ENCODE measurements at places on chromosomes 1 and 21.
A peak's percentile ranks its signal among the peaks of the same experiment; 100 is the strongest.

GRCh38 chr1:40312238-40313205 is 4.6 kb downstream of the COL9A2 start:
- no peak for DNase-seq

- DNase-seq: peak; percentile 57
Measured at GRCh38 chr1:44842862-44843655, at the start of gene PTCH2. PTCH2 (minus strand) TSS chr1:44843253; CDS start chr1:44842932, 321 bp downstream.

DNA sequence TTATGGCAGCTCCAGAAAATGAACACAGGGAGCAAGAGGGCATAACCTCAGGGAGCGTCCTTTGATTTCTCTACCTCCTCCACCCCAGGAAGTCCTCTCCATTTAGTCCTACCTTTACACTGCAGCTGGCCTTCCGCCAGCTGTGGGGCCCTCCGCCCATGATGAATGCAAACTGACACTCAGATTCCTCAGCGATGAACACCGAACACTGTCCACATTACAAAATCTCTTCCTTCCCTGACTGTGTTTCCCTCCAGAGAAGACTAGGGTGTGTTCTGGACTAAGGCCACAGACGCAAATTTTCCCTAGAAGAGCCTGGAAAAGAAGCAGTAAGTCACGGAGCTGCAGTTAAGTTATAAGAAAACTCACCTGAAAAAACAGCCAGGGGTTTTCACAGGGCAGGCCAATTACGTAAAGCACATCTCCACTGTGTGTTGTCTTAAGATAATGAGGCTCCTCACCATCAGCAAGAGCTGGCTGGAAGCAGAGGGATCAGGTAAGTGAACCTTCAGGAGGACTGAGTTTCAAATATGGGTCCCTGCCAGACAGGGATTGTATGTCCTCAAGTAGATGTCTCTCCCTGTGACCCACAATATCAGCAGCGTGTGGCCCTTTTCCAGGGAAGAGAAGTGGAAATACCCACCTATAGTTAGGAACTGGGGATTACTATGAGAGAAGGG is 46.3 kb upstream of the ATP1B1 start:
- DNase-seq: peak; percentile 14

DNA sequence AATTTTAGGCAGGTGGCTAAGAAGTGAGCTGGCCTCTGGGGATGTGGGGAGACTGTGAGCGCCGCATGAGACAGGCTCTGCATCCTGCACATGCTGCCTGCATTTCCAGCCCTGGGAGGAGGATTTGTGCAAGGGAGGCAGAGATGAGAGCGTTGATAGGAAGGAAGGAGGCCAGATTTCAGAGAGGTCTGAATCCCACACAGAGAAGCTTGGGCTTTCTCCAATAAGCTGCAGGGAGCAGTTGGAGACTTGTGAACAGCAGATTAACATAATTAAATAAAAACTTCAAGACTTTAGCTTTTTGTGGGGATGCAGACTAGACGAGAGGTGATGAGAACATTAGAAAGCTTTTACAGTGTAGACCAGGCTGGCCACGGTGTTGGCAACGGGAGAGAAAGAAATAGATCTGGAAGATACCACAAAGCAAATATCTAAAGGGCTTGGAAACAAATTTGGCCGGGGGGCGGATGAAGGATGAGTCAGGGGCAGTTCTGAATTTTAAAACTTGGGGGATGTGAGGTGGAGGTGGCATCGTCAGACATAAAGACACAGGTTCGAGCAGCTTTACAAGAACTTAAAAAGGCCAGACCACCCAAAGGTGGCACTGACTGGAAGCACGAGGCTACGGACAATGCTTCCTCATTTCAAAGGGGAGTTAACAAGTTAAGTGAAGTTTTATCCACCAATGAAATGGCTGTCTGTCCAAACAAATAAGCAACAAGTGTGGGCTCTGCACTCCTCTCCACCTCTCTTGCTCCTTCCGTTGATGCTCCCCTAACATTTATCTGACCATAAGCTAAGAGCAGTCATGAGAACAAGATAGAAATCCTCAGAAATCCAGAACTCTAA is 57.0 kb downstream of the HIVEP3 start:
- DNase-seq: no peak

DNA sequence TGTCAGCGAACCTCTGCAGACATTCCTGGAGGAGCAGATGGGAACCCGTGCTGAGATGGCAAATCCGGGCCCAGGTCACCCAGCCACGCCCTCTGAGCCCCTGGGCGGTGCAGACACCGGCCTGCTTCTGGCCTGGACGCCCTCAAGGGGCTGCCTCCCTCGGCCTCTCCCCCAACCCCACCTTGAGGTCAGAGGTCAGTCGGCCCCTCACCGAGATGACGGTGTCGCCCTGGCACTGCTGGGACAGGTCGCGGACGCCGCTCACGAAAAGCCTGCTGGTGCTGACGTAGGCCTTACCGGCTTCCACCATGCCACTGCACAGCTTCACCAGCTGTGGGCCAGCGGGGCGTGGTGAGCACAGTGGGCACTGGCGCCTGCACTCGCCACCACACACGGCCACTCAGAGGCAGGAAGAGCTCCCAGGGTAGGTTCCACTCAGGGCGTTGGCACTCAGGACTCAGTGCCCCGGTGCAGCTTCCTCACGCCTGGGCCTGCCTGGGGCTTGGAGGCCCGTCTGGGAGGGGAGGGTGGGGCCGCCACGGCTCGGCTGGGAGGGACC is 4.7 kb downstream of the ACAP3 start:
- no peak for DNase-seq

DNA sequence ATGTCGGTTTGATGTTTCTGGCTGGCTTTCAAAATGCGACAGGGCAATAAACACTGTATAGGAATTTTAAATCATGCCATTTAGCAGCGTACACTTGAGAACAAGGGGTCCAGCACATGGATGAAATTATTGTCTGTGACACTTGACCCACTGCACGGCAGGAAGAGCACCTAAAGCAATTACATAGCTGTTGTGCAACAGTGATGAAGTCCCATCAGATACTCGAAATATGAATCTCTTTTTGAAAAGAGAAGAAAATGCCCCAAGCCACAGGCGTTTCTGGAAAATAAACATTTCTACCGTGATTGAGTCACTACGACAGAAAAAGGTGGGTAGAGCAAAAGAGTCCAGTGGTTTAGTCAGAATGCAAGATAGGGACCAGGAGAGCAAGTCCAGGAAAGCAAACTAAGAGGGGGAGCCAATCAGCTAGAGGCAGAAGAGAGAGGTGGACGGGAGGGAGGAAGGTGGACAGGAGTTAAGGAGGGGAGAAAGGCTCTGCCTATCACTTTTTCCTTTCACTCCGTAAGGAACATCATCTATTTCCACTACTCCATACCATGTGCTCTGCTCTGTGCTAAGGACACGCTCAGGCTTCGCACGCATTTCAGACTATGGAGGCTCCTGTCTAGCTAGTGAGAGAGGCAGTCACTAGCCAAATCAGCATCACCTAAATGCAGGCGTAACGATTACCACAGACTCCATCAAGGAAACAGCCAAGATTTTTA is 6.4 kb downstream of the DSCAM start:
- no peak for DNase-seq

DNA sequence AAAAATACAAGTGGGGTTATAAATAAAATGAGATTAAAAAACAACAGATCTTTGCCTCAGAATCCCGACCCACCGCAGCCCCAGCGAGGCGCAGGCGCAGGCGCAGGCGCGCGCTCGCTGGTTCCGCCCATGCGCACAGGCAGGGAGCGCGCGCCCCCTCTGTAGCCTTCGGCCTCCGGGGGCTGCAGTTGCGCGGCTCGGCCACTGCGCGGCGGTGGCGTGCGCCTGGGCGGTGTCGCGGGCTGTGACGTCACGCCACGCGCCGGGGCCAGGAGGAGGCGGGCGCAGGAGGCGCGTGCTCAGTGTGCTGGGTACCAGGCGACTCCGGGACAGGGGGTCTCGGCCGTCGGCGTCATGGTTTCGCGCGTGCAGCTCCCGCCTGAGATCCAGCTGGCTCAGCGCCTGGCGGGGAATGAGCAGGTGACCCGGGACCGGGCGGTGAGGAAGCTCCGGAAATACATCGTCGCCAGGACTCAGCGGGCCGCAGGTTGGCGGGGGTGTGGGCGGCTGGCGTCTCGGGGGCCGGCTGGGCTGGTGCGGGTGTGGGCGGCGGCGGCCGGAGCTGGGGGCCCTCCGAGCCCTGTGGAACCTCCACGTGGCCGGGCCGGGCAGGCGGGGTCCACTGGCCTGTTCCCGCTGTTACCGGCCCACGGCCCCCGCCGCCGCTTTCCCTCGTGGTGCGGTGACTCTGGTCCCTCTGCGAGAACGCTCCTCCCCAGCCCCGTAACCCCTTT is at the start of gene RRP1:
RRP1 (plus strand) TSS at position 302 of the 734 bp plus-strand sequence; CDS start at position 355, 53 bp downstream.
- peak; percentile 92 for DNase-seq

DNA sequence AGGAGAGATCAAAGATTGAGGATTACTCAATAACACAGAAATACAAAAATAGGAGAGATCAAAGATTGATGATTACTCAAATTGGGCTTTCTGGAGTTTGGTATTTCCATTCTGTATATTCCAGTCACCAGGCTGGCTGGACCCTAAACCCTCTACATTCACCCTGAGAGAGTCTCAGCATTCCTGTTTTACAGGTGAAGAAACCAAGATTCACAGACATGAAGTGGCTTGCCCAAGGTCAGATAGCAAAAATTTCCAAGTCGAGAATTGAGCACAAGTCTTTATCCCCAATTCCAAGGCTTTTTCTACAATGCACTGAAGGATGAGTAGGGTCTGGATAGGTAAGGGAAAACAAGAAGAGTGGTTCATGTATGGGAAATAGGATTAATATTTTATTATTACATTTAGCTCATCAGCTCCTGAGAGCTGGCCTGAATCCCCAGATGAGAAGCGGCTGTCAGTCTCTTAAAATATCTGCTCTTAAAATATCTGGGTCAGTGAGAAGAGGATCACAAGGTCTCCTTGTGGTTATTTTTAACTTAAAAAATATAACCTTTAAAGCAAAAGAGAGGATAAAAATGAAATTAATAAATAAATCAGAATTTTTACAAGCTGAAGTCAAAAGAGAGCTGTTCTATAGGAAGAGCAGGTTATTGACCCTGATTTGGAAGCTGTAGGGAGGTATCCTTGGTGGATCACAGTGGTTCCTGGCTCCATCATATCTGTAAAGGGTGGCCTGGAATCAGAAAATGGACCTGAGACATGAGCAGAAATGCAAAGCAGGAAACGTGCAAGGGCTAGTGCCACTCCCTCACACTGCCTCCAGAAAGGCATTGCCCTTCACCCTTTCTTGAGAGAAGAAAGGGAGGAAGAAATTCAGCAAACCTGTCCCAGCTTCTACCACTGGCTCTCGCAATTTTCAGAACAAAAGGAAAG is 29.1 kb upstream of the SEC16B start:
- DNase-seq: no peak

GRCh38 chr1:115652236-115652788 is 10.5 kb downstream of the VANGL1 start:
- DNase-seq: no peak

DNA sequence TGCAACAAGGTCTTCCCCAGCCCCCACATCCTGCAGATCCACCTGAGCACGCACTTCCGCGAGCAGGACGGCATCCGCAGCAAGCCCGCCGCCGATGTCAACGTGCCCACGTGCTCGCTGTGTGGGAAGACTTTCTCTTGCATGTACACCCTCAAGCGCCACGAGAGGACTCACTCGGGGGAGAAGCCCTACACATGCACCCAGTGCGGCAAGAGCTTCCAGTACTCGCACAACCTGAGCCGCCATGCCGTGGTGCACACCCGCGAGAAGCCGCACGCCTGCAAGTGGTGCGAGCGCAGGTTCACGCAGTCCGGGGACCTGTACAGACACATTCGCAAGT is 3.8 kb downstream of the ZBTB18 start:
- no peak for DNase-seq

DNA sequence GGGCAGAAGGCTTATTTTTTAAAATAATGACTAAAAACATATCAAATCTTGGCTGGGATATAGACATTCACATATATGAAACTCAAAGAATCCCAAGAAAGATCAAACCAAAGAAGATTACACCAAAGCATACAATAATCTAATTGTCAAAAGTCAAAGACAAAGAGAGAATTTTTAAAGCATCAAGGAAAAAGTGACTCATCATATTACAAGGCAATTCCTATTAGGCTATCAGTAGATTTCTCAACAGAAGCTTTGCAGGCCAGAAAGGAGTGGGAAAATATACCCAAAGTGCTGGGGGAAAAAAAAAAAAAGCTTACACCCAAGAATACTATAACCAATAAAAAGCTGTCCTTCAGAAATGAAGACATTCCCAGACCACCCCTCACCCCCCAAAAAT is 375.6 kb downstream of the BRINP2 start:
- no peak for DNase-seq

DNA sequence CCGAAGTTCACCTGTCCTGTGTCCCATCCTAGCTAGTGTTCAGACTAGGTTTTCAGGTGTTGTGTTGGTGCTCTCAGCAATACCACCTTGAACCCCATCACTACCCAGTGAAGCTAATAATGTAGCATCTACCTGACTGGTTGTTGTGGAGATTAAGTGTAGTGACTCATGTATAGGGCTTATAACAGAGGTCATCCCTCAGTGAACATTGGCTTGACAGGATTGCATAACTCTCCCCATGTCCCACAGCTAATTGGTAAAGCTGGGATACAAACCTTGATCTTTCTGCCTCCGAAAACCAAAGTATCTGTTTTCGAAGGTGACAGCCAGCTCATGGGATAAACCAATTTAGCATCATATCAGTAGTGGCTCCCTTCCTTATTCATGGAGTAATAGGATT is 44.5 kb upstream of the TNR start:
- DNase-seq: no peak

- no peak for DNase-seq
Measured at GRCh38 chr1:186487163-186487562, 26.2 kb upstream of the PDC start.

DNA sequence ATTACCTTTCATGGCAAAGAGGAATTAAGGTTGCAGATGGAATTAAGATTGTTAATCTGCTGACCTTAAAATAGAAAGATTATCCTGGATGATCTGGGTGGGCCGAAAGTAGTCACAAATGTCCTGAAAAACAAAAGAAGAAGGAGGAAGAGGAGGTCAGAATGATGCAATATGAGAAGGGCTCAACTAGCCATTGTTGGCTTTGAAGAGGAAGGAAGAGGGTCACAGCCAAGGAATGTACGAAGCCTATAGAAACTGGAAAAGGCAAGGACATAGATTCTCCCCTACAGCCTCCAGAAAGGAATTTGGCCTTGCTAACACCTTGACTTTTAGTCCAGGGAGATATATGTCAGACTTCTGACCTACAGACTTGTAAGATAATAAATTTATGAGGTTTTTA is 39.4 kb upstream of the FMOD start:
- DNase-seq: no peak

DNA sequence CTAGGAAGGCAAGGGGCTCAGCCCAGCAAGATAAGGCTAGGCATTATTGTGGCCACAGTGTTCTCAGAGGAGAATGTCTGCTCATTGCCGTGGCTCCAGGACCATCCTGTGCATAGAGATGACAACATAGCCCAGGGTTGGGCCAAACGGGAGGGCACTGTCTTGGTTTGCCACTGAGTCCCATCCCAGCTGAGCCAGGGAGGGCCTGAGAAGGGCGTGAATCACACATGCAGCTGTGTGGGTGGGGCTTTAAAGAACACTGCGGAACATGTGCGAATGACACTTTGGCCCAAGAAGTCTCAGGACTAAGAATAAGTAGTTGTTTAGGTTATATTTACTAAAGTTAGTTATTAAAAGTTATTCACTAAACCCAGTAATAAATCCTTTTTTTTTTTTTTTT is 18.5 kb downstream of the CHAF1B start:
- no peak for DNase-seq
